ENCODE measurements at places on chromosomes 3 and 15.

GRCh38 chr3:99774467-99774866, 43.2 kb upstream of the CMSS1 start:
- no peak for DNase-seq

DNA sequence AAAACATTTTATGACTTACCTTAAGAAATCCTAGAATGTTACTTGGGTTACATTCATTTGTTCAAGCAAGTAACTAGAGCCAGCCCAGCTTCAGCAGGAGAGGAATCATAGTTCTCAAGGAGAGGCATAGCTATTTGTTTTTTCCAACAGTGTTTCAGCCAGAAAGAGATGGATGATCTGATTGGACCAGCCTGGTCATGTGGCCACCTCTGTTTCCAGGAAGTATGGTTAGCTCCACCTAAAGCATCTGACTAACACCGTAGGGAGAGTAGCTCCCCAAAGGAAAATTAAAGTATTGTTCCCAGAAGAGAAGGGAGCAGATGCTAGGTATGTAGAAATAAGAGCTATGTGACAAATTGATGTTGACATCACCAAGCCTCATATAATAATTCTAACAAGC, 417.1 kb downstream of the TAFA4 start:
- no peak for DNase-seq

DNA sequence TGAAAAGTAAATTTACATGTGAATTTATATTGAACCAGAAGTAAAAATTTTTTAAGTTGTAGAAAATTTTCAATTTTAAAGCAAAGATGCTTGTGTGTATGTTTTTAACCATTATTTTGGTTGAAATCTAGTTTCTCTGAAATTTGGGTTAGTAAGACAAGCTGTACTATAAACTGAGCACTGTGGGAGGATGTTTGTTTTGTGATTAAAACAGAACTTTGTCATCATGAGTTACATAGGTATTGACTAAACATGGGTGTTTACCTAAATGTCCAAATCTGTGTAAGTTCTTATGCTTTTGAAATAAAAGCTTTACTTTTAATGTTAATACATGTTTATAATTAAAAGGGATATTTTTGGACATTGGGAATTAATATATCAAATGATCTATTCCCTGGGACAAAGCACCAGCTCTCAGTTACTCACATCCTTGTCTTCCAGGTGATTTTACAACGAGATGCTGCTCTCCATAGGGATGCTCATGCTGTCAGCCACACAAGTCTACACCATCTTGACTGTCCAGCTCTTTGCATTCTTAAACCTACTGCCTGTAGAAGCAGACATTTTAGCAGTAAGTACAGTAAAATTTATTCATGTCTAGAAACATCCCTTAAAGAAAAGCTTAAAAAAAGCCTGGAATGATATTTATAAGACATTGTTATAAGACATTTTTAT, 32.7 kb downstream of the RNF13 start:
- no peak for DNase-seq

DNA sequence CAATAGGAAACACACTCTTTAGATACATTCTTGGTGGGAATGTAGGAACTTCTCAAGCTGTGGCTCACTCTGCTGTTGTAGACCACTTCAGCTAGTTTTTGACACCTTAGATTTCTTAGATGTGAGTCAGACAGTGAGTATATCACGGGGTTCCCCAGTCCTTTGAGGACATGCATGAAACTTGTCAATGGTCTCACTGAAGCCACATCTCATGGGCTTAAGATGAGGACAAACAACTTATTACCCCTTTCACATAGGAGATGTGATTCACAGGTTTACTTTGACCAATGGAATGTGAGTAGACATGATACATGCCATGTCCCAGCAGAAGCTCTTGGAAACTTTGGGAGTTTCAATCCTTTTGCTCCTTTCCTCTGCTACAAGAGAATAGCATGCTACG, 325.5 kb downstream of the CHST2 start:
- DNase-seq = no peak

GRCh38 chr3:48039487-48040190, 23.4 kb upstream of the MAP4 start:
- DNase-seq = no peak

DNA sequence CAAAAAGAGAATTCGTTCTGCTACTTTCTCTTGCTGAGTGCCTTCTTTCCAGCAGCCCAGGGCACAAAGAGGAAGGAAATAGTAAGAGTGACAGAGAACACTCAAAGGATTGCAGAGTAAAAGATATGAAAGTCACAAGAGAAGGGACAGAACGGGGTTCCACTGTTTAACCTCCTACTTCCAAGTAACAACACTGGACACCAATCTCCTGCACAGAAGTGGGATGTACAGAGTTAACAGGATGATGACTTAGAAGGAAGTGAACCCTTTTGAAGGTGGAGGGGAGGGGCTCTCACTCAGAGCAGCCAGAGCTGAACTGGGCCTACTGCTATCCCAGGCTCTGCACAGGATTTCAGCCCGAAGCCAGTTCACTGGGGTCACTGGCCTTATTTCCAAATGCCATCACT, 130.1 kb upstream of the PRICKLE2 start:
- no peak for DNase-seq

DNA sequence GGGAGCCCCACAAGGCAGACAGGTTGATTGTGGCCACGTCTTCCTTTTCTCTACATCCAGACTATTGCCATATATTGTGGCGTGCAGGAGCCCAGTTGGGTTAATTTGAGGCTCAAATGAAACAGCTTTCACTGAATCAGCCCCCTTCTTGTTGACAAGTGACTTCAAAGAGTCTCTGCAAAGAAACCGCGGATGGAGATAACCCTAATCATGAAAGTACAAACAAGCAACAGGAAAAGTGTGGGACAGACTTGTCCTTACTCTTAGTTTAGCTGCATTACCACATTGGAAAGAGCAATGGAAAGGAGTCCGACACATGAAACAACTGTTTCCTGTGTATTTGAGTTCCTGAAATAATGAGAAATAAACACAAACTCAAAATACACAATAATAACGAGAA, 3.3 kb downstream of the TMEM40 start:
- DNase-seq = no peak

DNA sequence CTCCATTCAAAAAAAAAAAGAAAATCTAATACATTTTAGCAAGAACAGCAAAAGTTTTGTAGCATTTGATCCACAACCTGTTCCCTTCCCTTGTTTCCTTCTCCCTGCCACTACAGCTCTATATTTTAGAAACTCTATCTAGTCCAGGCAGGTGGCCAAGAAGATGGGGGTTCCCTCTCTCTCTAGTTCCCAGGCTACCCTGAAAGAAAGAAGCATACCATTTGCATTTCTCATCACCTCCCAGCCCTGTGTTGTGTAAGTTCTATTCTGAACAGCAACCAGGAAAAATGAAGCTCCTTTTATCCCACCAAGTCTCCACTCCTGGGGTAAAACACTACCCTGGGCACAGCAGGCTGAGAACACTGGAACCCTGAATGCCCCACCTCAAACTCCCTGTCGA, 100.0 kb downstream of the PCCB start:
- DNase-seq = no peak

All from T-helper 22 cell (primary cell).